Type B pancreatic cell (in vitro differentiated cells): ENCODE measurements at places on chromosomes 6 and 20.
A peak's percentile ranks its signal among the peaks of the same experiment; 100 is the strongest.

GRCh38 chr6:10759312-10759839 lies 11.8 kb downstream of the TMEM14B start:
- DNase-seq = no peak

GRCh38 chr6:32700391-32701040 lies 34.1 kb upstream of the HLA-DQB1 start:
- DNase-seq = no peak

- no peak for DNase-seq
These were observed 1.7 kb upstream of the TREM1 start for GRCh38 chr6:41288030-41288753.

DNA sequence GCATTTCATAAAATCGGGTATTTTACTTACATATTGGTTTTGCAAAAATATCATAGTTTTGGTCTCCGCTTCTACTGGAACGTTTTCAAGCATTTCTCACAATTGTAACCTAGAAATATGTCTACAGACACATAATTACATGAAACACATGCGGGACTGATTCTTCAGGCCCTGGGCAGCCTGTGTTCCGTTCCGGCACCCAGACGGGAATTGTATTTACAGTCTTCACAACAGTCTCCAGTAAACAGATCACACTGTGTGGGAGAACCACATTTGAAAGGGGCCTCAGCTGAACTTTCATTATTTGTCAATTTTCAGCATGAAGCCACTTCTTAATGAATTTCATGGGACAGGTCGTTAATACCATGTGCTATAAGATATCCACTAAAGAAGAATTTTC lies 196.9 kb downstream of the DST start:
- DNase-seq = no peak

DNA sequence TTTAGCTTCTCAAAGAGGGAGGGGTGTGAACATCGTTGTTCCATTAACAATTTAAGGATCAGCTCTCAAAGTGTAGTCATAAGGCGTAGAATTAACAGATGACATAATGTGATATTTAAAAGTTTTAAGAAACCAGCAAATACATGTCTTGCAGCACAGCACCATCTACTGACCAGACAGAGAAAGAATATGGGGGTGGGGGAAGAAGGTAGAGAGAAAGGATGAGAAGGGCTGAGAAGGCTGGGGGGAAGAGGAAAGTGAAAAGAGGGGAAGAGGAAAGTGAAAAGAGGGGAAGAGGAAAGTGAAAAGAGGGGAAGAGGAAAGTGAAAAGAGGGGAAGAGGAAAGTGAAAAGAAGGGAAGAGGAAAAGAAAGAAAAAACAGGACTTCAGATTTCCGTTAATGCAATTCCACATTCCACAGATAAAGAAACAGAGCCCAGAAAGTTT lies 80.9 kb downstream of the HAO1 start:
- no peak for DNase-seq

DNA sequence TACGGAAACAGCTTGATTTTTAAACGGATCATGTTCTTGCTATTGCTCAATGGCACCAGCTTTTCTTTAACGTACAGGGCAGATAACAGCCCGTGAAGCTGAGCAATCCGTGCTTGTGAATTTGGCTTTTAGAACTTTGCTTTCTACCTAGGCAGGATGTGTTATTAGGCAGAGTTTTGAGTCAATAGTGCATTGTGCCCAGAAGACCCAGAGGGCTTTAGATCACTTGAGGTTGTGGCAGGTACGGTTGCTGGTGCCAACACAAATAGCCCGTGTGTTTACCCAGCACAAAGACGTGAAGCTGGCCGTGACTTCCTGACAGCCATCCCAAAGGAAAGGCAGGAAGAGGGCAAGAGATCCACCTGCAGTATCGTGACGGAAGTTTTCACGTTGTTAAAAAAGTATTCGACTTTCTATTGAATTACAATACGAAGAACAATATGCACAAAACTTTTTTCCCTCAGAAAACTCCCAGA lies 117.4 kb upstream of the FRMD1 start:
- no peak for DNase-seq

GRCh38 chr6:166769648-166770047 lies 142.6 kb upstream of the RPS6KA2 start:
- peak; percentile 36 for DNase-seq

GRCh38 chr20:43542161-43542560 lies 16.7 kb upstream of the SGK2 start:
- no peak for DNase-seq

- peak; percentile 10 for DNase-seq
These were observed 333.5 kb downstream of the NRN1 start for GRCh38 chr6:5673019-5673790.

DNA sequence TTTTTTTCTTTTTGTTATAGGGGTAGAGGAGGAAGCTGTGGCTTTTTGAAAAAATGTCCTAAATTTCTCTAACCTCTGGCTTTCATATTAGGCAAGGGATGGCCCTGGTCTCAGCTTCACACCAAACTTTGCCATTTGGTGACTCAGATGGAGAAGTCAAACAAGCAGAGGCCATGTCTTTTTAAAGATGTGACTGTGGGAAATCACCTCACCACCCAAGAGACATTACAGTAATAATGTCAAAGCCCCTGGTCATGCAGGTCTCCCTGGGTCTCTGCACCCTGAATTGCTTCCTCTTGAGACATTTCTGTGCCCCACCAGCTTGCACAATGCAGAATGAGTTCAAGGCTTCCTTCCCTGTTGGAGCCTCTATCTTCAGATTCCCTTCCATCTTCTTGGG lies 39.5 kb upstream of the ADGRF5 start:
- DNase-seq = no peak
